Thoracic aorta (tissue), 2 donors: ENCODE measurements at places on chromosomes 16 and 17.

GRCh38 chr17:72184805-72185204, 64.0 kb downstream of the SOX9 start:
- no peak for DNase-seq

GRCh38 chr17:72724267-72724666, 368.2 kb downstream of the SLC39A11 start:
- no peak for DNase-seq

- DNase-seq, result no peak
Observed at GRCh38 chr17:36817483-36818048, 119.7 kb upstream of the LHX1 start.

DNA sequence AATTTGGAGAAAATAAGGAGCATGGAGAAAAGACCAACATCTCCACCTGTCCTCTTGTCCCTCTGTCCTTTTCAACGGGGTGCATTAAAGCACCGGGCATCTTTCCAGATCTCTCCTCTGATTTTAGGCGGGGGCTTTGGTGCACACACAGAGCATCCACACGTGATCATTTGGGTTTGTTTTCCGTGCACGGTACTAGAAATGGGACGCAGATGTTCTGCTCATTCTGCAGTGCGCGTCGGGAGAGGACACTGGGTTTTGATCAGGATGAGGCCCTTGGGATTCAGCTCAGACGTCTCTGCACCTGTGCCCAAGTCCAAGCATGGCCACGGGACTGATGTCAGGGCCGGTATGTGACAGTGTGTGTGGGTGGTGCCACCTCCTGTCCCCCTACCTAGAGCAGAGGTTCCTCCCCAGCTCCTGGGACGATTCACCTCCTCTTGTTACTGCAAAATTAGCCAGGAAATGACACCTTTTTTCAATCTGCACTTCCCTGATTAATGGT, 31.9 kb downstream of the PDIA2 start:
- no peak for DNase-seq

GRCh38 chr16:86533767-86534351, 21.2 kb downstream of the MTHFSD start:
- no peak for DNase-seq

GRCh38 chr16:54628796-54629625, 301.7 kb upstream of the IRX5 start:
- DNase-seq, result no peak

DNA sequence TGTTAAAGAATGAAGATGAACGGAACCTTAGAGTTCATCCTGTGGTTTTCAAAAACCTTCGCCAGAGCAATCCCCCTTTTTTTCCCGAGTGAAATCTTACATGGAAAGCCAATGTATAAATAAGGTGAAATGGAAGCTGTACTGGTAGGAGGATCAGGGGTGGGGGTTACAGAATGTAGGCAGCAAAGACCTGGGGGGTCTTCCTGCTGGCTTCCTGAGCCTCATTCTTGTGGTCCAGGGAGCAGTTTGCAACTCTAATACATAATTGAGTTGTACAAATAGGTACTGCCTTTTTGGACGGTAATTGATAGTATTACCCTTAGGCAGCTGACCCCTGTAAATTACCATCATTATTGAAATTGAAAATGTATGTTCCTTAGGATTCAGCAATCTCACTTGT, 34.1 kb downstream of the KSR1 start:
- no peak for DNase-seq

DNA sequence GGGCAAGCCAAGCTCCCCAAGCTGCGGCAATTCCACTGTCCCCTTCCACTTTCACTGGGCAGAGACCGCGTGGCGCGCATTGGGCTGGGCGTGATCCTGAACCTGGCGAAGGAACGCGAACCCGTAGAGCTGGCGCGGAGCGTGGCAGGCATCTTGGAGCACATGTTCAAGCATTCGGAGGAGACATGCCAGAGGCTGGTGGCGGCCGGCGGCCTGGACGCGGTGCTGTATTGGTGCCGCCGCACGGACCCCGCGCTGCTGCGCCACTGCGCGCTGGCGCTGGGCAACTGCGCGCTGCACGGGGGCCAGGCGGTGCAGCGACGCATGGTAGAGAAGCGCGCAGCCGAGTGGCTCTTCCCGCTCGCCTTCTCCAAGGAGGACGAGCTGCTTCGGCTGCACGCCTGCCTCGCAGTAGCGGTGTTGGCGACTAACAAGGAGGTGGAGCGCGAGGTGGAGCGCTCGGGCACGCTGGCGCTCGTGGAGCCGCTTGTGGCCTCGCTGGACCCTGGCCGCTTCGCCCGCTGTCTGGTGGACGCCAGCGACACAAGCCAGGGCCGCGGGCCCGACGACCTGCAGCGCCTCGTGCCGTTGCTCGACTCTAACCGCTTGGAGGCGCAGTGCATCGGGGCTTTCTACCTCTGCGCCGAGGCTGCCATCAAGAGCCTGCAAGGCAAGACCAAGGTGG, 9.8 kb downstream of the SARM1 start:
- no peak for DNase-seq

DNA sequence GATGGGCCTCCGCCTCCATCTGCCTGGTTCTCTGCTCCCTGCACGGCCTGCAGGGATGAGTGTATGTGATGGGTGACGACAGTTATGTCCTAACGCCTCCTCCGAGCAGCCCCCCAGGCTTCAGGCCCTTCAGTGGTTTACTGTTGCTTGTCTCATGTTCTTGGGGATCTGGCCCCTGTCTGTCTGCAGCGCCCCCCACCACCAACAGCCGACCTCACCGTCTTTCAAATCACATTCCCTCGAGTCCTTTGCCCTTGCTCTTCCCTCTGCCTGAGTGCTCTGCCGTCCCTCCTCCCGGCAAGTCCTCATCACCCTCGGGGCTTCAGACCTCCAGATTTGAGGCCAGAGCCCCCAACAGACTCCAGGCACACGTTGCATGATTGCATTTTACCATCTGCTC, 18.2 kb downstream of the METTL22 start:
- no peak for DNase-seq

- no peak for DNase-seq
Observed at GRCh38 chr17:13113821-13114525, 96.1 kb upstream of the ELAC2 start.

DNA sequence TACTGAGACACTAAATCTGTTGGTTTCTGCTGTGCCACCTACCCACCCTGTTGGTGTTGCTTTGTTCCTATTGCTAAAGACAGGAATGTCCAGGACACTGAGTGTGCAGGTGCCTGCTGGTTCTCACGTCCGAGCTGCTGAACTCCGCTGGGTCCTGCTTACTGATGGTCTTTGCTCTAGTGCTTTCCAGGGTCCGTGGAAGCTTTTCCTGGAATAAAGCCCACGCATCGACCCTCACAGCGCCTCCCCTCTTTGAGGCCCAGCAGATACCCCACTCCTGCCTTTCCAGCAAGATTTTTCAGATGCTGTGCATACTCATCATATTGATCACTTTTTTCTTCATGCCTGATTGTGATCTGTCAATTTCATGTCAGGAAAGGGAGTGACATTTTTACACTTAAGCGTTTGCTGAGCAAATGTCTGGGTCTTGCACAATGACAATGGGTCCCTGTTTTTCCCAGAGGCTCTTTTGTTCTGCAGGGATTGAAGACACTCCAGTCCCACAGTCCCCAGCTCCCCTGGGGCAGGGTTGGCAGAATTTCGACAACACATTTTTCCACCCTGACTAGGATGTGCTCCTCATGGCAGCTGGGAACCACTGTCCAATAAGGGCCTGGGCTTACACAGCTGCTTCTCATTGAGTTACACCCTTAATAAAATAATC, 14.6 kb downstream of the STH start:
- no peak for DNase-seq

- no peak for DNase-seq
Observed at GRCh38 chr17:73933164-73933766, 270.2 kb upstream of the RPL38 start.

DNA sequence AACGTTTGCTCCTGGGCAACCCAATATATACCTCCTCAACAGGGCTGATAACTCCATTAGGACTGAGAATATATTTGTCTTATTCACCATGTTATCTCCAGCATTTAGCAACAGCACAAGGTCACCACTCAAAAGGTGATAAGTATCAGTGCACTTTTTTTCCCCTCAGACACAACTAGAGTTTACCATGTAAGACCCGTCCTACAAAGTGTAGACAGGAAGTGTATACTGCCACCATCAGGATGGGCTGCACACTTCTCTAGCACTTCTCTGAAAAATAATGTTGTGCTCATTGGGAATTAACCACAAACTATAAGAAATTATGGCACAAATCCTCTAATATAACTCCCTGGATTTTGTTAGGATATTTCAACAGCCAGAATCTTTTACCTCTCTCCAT, 5.7 kb upstream of the VAT1L start:
- DNase-seq, result no peak

DNA sequence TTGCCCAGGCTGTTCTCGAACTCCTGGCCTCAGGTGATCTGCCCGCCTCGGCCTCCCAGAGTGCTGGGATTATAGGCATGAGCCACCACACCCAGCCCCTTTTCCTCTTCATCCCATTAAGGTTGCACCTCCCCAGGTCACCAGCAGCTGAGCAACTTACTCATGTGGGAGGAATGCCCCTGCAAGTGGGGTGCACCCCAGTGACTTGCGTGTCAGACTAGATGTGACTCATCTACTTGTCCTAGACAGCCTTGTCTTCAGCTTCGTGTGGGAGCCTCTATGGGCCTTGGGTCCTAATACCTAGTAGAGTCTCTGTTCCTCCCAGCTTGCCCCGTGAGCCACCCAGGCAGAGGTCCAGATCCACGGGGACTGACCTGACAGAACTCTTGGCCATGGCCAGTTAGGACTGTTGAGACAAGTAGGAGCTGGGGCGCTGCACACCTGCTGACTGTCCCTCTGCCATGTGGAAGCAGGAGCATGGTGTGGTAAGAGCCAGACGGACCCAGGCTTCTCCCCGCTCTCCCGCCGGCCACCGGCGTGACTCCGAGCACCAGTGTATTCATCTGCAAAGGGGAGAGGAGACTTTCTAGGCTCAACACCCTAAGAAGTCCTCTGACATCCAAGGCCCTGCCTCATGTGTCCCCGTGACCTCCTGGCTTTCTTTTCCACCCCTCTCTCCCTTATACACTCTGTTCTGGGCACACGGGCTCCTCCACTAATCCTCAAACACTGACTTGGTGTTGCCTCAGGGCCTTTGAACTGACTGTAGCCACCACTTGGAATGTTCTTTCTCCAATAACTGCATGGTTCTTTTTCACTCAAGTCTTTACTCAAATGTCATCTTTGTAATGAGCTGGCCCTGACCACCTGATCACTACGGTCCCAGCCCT, 11.6 kb upstream of the CBX4 start:
- DNase-seq, result no peak

GRCh38 chr17:59914274-59914854, 21.4 kb downstream of the RPS6KB1 start:
- no peak for DNase-seq

- DNase-seq, result no peak
Observed at GRCh38 chr16:70512456-70512855, 10.9 kb downstream of the COG4 start.

GRCh38 chr16:12421688-12422087, 382.0 kb downstream of the CPPED1 start:
- DNase-seq, result no peak

- no peak for DNase-seq
Observed at GRCh38 chr17:10797476-10798328, 6.2 kb downstream of the TMEM238L start.

- no peak for DNase-seq
Observed at GRCh38 chr16:12422233-12422632, 381.5 kb downstream of the CPPED1 start.

- DNase-seq, result no peak
Observed at GRCh38 chr17:50922107-50922506, 56.0 kb upstream of the TOB1 start.

- DNase-seq, result no peak
Observed at GRCh38 chr16:87548046-87548445, 54.3 kb upstream of the JPH3 start.

- DNase-seq, result no peak
Observed at GRCh38 chr16:85028685-85029407, 1.3 kb downstream of the KIAA0513 start.

DNA sequence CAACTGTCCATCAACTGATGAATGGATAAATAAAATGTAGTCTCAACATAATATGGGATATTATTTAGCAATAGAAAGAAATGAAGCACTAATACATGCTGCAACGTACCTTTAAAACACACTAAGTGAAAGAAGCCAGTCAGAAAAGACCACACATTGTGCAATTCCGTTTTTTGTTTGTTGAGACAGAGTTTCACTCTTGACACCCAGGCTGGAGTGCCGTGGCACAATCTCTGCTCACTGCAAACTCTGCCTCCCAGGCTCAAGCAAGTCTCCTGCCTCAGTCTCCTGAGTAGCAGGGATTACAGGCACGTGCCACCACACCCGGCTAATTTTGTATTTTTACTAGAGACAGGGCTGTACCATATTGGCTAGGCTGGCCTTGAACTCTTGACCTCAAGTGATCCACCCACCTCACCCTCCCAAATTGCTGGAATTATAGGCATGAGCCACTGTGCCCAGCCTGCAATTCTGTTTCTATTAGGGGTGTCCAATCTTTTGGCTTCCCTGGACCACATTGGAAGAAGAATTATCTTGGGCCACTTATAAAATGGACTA, 40.1 kb downstream of the SCNN1B start:
- DNase-seq, result no peak

DNA sequence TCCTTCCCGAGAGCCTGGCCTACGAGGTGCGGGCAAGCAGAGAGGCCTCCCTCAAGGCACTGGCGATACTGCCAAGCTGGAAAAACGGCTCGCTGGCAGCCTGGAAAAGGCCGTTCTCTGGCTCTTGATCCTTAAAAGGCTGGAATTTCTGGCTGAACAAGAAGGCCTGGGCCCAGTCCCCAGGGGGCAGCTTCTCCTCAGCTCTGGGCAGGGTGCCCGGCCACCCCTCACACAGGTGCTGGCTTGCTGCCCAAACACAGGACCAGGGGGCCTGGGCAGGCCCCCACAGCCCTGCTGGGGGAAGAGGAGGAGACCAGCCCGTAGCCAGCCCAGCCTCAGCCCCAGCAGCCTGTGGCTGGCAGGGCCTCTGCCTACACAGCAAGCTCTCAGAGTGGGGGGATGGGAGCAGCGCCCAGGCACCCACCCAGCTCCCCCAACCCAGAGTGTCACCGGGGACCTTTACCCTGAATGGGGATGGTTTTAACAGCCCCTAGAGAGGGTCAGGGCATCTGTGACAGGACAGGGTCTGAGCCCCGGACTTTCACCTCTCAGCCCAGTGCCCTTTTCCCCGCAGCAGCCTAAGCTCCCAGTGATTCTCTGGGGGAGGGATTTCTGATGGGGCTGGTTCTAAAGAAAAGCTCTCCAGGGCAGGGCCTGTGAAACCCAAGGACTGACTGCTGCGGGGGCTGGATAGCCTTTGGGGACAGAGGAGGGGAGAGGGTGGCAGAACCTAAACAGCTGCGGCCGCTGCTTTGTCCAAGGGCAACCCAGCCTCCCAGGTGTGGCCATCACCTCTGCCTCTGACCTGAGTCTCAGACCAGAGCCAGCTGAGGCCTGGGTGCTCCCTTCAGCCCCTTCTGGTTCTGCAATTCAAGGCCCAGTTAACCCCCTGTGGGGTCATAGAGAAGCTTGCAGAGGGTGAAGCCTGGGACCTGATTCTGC, 38.6 kb upstream of the TOB1 start:
- DNase-seq, result peak; percentile 33

GRCh38 chr16:81261049-81261648, 22.7 kb downstream of the BCO1 start:
- no peak for DNase-seq
